ENCODE measurements at places on chromosomes 5 and 9. TPM values are rescaled to one million over a fixed set of nuclear protein-coding genes. Genes with fewer than 3 reads are reported as not detected.

Gene TAS2R1
- not detected for total RNA-seq

Gene SMIM33
- total RNA-seq, result not detected

Gene SAXO1
- 0.05 TPM for total RNA-seq

Gene TSLP
- 1.7 TPM for total RNA-seq

DNA sequence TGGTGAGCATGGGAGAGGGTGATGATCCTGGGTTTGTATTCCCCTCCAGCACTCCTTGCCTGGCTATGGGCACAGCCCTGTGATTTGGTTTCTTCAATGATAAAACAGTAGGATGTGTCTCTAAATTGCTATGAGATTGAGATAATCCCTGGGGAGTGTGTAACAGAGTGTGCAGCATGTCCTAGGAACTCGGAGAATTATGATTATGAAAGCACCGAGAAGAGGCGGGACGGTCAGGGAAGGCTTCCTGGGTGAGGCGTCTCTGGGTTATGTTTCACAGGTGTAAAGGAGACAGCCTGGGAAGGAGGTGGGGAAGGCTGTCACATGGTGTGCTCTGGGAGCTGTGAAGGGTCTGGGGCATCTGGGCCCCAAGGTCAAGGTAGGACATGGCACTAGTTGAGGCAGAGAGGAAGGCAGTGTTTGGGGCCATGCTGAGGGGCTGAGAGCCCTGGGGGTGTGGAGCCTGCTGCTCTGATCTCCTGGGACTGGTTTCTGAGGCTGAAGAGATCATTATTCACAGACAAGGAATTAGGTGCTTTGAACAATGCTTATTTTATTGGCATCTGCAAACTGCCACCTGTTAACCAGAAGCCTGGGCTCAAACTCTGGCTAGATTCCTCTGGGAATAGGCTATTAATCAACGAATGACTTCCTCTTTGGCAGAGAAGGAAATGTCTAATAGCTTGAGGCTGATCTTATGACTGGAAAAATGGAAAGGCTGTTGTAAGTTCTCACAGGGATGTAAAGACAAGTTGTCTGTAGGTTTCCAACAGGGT, 73.8 kb upstream of the IL12B start:
- no peak for DNase-seq

GRCh38 chr9:89477384-89477783, 20.5 kb downstream of the SEMA4D start:
- no peak for DNase-seq

DNA sequence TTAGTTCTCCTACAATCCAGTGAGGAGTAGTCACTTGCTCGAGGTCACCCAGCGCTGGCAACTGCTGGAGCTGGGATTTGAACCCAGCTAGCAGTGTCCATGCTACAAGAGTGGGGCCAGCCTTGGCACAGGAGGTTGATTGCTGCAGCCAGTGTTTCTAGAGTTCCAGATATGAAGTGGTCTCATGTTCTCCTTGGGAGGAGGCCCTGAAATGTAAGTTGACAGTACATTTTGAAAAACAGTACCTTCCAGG, 802 bp downstream of the CCDC107 start:
- DNase-seq, result no peak

- DNase-seq, result no peak
Observed at GRCh38 chr9:94144394-94144793, 60.1 kb downstream of the PTPDC1 start.

- DNase-seq, result no peak
Observed at GRCh38 chr5:58450018-58450417, 9.9 kb downstream of the PLK2 start.

DNA sequence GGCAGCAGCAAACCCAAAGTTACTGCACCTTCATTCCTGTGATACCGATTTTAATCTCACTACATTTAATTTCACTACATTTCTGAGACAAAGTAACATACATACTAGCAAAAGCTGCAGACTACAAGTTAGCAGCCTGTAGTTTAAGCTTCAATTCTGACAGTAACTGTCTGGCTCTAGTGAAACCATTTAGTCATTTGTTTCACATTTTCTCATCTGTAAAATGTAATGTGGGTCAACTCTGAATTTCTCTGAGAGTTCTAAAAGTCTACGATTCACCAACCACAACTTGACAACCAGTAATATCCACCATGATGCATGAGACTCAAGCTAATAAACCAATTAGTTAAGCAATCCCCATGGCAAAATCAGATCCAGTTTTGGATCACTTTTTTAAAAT, 408.9 kb downstream of the PDE4D start:
- no peak for DNase-seq

DNA sequence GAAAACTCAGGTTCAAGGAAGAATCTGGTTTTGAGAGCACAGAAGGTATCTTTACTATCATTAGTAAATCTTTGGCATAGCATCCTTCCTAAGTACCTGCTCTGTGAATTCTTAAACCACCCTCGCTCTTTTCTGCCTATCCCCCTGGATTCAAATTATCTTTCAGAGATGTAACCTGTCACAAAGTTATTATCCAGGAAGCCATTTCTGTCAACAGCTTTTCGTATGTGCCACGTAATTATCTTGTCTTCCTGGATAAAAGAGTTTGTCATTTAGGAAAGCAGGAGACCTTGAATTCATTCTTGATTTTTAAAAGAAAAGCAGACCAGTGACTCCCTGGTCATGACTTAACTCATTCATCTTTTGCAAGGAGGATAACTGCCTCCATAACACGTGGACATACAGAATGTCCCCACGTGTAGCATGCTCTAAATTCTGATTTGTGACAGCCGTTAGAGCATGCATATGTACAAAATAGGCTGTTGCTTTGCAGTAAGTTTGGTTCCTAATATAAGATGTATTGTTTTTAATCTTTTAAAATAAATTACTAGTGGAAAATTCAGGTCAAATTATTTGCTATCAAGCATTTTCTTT, 189.0 kb downstream of the TRIO start:
- no peak for DNase-seq

DNA sequence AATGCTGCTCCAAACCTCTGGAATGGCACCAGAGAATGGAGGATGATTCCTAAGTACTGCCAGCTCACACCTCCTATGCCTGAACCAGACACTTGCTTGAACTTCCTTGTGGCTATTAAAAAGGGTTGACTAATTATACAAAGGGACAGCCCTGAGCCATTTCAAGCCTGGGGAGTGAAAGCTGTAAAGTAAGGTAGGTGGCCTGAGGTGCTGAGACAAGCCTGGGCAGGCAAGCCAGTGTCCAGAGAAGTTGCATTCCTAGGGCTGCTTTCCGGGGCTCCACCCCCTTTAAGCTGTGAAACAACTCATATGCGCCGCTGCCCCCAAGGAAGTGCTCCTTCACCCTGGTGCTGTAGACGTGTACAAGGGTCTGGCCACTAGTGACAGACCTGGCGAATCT, 79.9 kb upstream of the SLC1A3 start:
- no peak for DNase-seq

GRCh38 chr9:88646539-88647300, 111.7 kb downstream of the NXNL2 start:
- DNase-seq, result no peak

GRCh38 chr9:87435189-87435880, 62.3 kb upstream of the DAPK1 start:
- DNase-seq, result no peak

DNA sequence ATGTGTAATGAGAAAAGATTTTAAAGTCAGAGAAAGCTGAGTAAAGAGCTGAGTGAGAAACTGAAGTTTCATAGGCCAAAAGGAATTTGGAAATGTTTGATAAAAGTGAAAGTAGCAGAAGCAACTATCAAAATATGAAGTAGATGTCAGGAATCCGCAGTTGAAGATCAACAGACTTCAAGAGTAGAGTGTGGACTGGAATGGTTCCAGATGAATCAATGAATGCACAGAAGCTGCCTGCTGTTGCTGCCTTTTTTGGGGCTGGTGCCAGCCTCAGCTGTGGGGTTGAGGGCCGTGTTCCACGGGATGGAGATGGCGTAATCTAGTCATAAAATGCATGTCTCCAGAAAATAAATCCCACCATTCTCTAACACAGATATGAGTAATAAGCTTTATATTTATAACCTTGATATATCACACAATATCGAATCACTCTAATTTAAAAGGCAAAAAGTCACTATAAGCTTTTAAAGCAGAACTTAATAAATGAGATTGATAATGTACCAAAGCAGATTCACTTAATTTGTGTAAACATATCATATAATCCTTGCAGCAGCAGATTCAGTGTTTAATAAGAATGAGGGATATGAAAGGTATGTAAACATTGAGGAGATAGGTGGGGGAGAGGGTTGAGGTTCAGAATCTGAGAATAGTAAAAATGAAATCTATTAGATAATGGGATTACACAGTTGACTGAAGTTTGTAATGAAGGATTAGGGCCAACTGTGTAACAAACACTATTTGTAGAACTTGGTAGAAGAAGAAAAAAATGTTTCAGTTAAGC, 652.3 kb upstream of the FTMT start:
- no peak for DNase-seq

DNA sequence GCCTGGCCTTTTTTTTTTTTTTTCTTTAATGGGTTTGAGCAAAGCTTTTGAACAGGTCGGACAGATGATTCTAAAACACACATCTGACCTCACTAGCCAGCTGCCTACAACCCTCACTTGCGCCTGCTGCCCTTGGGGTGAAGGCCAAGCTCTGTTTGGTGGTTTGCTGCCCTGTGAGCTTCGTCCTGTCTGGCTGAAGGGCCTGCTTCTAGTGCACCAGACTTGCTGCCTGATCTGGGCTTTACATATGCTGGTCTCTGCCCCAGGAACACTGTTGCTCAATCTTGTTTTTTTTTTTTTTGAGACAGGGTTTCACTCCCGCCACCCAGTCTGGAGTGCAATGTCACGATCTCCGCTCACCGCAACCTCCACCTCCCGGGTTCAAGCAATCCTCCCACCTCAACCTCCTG, 16.4 kb upstream of the DOLPP1 start:
- DNase-seq, result no peak

DNA sequence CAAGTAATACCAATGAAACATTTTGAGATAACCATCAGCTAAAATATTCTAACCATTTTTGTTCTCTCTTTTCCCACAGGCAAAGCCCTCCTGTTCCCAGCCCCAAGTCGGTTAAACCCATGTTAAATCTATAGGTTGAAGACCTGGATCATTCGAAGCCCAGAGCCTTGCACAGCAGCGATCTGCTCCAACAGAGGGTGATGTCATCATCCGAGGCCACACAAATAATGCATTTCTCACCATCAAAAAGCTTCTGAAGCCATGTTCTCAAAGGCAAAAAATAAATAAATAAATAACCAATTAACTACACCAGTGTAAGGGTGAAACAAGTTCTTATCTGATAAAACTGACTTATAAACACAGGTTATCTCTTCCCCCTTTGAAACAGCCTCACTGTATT, 169.2 kb downstream of the ENTREP1 start:
- no peak for DNase-seq

DNA sequence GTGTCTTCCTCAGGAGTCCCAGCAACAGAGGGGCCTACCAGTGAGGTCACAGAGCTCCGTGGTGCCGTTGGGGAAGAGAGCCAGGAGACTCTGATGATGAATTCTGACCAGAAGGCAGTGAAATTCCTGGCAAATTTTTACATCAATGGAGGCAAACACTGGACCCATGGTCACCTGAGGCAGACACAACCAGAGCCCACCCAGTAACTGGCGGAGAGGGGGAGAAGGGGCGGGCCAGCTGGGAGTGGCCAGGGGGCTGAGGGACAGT, at the start of gene STPG3:
Gene STPG3 (plus strand): TSS at position 93 of the 268 bp plus-strand sequence. CDS start 1 bp downstream, at position 94.
- DNase-seq, result no peak

GRCh38 chr5:88718736-88719135, 164.2 kb downstream of the MEF2C start:
- DNase-seq, result no peak

DNA sequence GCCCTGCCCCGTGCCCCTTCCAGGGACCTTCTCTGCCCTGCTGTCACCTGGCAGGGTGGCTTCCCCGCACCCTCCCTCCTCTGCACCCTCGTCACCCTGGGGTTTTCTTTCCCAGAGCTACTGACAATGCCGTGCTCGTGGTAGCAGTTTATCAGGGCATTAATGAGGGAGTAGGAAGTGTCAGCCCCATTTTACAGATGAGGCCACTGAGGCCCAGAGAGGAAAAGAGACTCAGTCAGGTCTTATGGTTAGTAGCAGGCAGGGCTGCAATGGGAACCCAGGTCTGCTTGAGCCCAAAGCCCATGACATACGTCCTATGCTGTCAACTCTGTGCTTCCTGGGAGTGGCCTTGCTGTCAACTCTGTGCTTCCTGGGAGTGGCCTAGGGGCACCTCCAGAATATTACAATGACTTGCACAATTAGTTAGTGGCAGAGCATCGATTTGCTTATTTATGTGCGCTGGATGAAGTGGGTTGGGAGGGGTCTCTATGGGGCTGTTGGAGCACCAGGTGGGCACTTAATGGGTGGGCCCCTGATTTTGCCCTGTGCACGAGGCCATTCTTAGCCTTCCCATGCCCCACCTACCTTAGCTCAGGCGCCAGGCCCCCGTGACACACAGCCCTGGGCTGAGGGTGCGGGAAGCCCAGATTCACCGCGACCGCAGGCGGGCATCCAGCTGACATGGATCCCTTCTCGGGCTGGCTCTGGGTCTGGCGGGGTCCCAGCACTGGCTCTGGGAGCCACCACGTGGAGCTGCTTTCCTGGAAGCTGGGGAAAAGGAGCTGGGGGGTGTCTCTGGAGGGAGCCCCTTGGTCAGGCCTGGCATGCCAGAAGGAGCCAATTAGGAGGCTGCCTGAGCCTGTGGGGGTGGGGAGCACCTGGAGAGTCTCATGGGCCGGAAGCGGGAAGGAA, 82.0 kb upstream of the ORM1 start:
- DNase-seq, result no peak

Measured in posterior vena cava (tissue), 2 donors.